T1000 (cell line): ENCODE measurements at places on chromosomes 6 and 20.
A peak's percentile ranks its signal among the peaks of the same experiment; 100 is the strongest.

GRCh38 chr20:50229156-50229607 lies 38.6 kb downstream of the CEBPB start:
- no peak for DNase-seq

GRCh38 chr20:61407561-61407960 lies 155.5 kb downstream of the CDH4 start:
- DNase-seq, result no peak

GRCh38 chr6:136967876-136968752 lies 46.0 kb downstream of the SLC35D3 start:
- DNase-seq, result no peak

- DNase-seq, result no peak
Measured at GRCh38 chr6:168828800-168829199, 387.8 kb downstream of the SMOC2 start.

- no peak for DNase-seq
Measured at GRCh38 chr6:4812068-4812467, 35.9 kb downstream of the CDYL start.

DNA sequence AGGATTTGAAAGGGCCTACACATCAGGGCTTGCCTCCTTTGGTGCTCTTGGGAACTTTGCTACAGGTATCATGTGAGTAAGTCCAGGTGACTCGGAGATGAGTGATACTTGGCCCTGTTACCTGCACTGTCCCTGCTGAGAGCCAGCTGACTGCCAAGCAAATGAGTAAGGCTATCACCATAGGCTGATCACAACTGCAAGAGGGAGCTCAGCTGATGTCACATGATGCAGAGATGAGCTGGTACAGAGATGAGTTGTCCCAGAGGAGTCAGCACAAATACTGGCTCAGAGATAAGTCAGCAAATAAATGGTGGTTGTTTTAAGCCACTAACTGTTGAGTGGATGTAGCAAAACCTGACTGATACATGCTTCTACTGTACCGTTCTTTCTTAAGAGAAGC lies 41.4 kb downstream of the LAMP5 start:
- no peak for DNase-seq

GRCh38 chr6:166417285-166417691 lies 34.5 kb upstream of the MPC1 start:
- DNase-seq, result no peak

- no peak for DNase-seq
Measured at GRCh38 chr6:167797476-167798265, 29.0 kb upstream of the AFDN start.

DNA sequence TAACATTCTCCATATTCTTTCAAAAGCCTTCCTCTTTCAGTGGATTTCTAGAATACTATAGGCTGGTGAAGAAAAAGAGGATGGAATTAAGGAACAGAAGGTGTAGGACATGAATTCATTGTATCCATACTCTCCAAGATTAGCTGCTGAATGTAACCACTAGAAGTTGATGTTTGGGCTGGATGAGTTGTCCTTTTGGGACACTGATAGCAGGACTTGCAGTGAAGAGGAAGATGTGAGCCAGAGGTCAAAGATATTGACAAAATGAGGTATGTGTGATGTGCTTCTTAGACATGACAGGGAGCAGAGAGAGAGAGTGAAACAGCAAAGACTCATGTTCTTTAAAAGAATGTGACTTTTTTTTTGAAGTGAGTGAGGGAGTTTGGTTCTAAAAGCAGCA lies 134.3 kb upstream of the MAN1A1 start:
- DNase-seq, result no peak

GRCh38 chr6:81831274-81831673 lies 78.8 kb upstream of the TENT5A start:
- DNase-seq, result no peak

- DNase-seq, result no peak
Measured at GRCh38 chr6:1395506-1395905, 6.1 kb downstream of the FOXF2 start.

DNA sequence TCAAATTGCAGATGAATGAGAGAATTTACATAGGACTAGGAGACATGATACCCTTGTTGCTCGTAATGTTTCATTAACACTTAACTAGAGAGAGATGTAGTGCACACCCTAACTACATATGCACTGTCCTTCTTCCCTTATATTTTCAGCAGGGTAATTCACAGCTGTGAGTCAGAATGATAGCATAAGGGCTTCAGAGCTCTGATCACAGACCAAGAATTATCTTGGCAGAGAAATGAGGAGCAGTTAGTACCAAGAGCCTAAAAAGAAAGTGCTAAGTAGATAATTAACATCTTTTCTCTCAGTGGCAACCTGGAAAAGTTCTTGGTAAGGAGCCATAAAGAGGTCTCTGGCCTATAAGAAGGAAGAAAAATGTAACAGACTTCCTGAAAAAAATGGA lies 35.8 kb downstream of the GRIK2 start:
- no peak for DNase-seq

DNA sequence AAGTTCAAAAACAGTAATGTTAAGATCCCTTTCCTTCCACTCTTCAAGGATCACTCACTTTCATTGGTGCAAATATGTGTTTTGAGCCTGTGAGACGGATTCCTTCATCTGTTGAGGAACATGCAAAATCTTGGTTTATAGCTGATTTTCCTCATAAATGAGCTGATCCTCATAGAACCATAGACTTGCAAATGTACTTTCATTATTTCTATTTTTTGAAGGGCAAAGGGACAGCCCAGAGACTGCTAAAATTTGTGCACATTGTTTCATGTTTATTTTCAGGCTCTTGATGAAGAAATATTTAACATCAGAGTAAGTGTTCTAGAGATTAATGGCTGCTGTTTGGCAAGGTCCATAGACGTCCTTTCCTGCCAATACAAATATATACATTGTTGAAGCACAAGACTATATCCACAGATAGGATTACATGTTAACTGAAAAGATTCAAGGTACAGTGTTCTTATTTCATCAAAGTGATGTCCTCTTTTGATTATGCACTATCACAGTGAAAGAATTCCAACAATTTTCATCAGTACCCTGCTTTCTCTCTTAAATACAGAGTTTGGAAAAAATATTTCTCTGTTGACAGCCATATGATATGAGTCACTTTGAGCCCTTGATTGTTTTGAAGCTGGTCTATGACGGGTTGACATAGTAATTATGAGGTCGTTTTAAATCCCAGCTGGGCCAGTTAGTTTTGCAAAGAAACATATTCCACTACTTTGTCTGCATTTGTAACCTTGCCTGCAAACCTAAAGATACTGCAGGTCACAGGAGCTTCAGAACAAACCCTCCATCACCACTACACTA lies 95.7 kb downstream of the FILIP1 start:
- no peak for DNase-seq

DNA sequence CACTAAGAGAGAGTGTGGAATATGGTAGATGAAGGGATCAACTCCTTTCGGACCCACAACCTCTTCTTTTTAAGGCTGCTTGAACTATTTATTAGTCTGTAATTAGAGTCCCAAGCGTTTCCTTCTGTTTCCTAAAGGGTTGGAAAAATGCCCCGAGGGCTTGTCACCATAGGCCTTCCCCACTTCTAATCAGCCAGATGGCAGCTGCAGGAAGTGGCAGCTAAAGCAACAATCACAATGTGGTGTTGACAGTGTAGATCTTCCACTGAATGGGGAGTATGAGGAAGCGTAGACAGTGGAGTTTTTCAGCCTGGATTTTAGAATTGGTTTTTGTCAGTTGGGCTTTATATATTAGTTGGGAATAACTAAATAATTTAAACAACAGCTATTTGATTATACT lies 40.6 kb downstream of the SLC35D3 start:
- no peak for DNase-seq

- no peak for DNase-seq
Measured at GRCh38 chr6:7896465-7896987, 14.1 kb downstream of the TXNDC5 start.

GRCh38 chr20:24913076-24913628 lies 35.9 kb upstream of the CST7 start:
- DNase-seq, result no peak

GRCh38 chr20:46523696-46524328 lies 10.5 kb upstream of the ZNF334 start:
- no peak for DNase-seq

DNA sequence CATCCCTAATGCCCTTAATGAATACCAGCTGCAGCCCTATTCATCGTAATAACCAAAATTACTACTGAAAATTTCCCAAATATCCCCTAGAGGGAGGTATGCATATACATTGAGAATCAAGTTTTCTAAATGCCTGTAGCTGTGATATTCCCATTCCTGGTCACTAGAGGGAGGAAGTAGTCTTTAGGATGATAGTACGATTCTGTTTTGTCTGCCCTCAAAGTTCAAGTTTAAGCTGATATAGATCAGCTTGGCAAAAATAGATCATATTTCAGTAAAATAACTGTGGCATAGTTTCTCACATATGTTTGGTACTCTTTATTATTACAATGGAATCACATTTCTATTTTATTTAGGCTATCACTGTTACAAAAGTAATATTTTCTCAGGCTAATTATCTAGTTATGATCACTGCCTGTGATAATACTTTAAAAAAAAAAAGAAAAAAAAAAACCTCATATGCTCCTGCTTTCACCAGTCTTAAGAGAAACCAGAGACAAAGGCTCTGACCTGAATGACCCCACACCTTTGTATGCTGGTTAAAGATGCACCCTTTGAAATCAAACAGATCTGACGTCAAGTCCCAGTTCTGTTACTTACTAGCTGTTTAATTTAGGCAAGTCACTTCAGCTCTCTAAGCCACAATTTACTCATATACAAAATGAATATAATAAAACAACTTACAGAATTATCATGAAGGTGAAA lies 11.0 kb downstream of the TSPYL1 start:
- DNase-seq, result no peak

DNA sequence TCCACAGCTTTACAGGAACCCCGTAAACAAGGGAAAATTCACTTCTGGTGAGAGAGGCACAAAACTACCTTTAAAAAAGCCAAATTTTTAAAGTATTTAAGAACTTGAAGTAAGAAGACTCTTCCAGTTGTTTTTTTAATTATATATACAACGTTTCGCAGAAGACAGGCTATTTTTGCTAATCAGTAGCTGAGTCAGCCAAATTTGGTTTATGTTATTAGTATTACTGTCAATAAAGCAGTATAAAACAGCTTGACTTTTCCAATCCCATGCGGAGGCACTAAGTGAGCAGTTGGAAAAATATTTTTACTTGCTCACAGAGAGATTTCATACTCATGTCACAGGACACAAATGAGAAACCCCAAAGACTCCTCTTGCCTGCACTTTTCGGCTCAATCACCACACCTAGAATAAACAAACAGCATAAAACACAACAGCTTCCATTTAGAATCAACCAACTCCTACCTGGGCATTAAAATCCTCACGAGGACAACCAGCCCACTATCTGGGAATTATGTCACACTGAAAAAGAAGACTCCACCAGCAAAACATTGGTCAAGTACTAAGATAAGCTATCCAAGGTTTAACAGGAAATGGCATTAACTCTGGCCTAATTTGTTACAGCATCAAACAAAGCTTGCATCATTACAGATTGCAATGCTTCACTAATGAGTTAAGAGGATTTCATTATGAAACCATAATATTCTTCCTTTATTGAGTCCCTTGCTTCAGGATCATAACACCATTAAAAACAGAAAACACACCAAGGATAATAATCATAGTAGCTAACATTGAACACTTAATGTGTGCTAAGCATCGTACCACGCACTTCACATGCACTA lies 26.3 kb downstream of the ELOVL5 start:
- no peak for DNase-seq

DNA sequence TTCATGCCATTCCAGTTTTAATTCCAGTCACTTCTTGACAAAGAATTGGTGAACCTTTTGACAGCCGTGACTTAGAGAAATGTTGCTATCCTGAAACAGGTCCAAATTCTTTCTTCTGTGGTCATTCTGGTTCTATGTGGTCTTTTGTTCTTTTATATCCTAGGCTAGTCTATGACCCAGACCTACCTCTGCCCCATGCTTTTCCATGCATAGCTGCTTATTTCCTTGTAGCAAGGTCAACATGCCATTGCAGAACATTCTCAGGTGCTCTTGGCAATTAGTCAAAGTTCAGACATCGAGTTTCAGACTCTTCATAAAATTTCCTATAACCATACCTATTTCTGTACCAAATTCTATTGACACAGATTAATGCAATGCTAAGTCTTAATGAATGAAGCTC lies 202.6 kb downstream of the PLCB1 start:
- DNase-seq, result no peak

- DNase-seq, result no peak
Measured at GRCh38 chr6:30955367-30956042, 14.7 kb downstream of the MUCL3 start.

DNA sequence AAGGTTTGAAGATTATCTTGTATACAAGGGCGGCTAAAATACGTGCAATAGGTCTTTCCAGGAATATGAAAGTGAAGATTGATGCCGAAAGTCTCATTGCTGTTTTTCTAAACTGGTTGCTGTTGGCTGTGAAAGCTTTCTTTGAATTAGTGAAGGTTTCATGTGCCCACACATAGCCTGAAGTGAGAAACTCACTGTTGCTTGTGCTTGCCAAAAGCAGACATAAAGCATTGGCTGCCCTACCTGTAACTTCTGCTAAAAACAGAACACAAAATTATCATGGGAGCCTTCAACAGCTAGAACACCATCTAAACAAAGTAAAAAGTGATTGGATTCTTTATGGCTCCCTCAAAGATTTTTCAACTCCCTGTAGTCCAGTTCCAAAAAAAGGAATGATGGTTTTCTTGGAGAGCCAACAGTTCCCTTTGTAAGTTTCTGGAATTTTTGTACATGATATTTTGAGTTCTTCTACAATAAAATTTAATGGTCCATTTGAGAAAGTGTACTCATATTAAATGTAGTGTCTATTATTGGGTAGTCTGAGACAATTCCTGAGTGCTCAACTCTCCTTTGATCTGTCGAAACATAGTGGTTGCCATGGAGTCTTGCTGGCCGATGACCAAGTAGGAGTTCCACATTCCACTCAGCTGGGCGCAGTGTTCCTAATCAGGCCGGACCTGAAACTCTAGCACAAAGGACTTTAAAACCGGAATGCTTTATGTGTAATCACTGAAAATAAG lies 68.5 kb downstream of the PLEKHG1 start:
- DNase-seq, result no peak

DNA sequence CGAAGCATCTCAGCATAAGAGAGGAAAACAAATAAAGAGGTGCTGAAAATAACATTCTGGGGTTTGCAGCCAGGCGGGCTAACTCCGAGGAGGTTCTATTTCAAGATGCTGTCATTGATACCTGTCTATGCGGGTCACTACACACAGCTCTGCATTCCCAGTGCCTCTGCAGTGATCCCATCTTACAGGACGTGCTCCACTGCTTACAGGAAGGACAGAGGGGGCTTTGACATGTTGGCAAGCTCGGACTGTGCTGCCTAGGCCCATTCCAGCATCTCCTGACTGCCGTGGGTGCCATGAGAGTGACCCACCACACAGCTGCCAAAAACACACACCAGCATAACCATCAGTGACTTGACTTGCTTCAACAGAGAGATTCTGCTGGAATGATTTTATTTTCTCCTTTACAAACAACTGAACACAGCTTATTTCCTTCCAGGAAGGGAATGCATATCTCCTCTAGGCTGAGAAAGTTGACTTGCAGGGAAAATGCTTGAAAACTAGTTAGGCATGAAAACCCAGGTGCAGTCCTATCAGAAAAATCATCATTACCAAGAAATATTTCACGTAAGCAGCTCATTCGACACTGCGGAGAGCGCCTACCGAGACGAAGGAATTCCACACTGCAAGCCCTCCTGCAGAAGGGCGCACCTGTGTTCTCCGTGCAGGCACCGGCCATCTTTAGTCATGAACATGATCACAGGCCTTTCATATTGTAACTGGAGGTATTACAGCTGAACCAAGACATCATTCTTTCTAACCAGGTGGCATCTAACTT lies 62.5 kb downstream of the RAMACL start:
- no peak for DNase-seq

GRCh38 chr20:50333812-50334211 lies 143.2 kb downstream of the CEBPB start:
- DNase-seq, result peak; percentile 70

- DNase-seq, result peak; percentile 36
Measured at GRCh38 chr20:39916236-39916765, 772.7 kb downstream of the MAFB start.
